ENCODE measurements at places on chromosomes 1 and 21. TPM values are rescaled to one million over a fixed set of nuclear protein-coding genes. Genes with fewer than 3 reads are reported as not detected.
A peak's percentile ranks its signal among the peaks of the same experiment; 100 is the strongest.

DNA sequence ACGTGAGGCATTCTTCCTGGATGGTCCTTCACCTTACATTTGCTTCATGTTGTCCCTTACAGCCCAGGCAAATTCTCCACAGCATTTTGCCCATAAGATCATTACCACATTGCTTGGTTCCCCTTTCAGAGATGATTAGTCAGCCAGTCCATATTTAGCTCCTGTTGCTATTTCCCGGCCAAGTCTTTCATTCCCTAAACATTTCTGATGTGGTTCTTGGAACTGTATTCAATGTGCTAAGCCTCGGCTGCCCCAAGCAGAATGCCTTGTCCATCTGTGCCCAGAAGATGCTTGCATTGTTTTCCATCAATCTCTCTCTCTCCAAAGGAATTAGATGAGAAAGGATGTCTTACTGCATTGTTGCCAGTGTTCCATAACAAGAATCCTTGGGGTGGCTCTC, 420.9 kb upstream of the CAMK1G start:
- no peak overlapping the region for H3K27ac ChIP-seq
- H3K36me3 ChIP-seq: no peaks in the 10 kb centered on the region
- H3K4me1 ChIP-seq: no peaks in the 10 kb centered on the region
- H3K27me3 ChIP-seq: no peaks in the 10 kb centered on the region
- no peak overlapping the region for H3K4me3 ChIP-seq
- DNase-seq: no peak

ADAMTS4 gene
- 1.4 TPM for total RNA-seq

DNA sequence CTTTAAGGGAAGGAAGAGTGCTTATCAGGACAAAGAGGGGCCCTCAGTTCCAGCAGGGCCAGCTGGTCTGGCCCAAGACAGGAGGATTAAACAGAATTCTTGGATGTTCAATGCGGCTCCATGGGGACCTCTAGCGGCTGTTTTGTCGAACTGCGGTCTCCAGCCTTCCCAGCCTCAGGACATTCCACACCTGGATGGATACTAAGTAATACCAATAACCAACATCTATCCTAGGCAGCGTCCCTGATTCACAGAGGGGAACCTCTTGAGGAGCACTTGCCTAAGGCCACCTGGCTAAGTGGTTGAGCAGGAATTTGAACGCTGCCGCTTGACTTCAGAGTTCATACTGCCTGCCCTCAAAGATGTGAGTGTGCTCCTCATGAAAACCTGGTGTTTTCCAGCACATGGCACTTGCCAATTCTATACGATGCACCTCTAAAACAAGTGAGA, 15.5 kb upstream of the CD247 start:
- no peak overlapping the region for H3K27ac ChIP-seq
- DNase-seq: peak; percentile 48
- no peak overlapping the region for H3K4me3 ChIP-seq
- no peaks in the 10 kb centered on the region for H3K36me3 ChIP-seq

DNA sequence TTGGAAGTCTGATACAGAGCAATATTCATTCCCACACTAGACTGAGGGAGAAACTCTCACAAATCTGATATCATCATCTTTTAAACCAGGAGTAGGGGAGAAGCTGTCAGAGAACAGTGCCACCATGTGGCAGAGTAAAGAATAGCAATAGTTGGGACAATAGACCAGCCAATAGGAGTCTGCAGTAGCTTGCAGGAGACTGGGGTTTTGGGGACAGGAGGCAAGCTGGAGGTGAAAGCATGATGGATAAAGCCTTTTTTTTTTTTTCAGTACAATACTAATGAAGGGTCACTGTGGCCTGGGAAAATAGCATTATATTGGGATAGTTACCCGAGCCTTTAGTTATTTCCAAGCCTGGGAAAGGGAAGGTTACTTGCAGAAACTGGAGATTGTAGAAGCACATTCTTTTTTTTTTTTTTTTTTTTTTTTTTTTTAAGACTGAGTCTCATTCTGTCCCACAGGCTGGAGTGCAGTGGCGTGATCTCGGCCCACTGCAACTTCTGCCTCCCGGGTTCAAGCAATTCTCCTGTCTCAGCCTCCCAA, 120.7 kb downstream of the S1PR1 start:
- H3K27ac ChIP-seq: no peak overlapping the region
- H3K27me3 ChIP-seq: no peaks in the 10 kb centered on the region
- H3K4me1 ChIP-seq: peaks cover 6% of the 10 kb centered on the region
- H3K4me3 ChIP-seq: no peak overlapping the region
- no peaks in the 10 kb centered on the region for H3K36me3 ChIP-seq
- DNase-seq: peak; percentile 37

DNA sequence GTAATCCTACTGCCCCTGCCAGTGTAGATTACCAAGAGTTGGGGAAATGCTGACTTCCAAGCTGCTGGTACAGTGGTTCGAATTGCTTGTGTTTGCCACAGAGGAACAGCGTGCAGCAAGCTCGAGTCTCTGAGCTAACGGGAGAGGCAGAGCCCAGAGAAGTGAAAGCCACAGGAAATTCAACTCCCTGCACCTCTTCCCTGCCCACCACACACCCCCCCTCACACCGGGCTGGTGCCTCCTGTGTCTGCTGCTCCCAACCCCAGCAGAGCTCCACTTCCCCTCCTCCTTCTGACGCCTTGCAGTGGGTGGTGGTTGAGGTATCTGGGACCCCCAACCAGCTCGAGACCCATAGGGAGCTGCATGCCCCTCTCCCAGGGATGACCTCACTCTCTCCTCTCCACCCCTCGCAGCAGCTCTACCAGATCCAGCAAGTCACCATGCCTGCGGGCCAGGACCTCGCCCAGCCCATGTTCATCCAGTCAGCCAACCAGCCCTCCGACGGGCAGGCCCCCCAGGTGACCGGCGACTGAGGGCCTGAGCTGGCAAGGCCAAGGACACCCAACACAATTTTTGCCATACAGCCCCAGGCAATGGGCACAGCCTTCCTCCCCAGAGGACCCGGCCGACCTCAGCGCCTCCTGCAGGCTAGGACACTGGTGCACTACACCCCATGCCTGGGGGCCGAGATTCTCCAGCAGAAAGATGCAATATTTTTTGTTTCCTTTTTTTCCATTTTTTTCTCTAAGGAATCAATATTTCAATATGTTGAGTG, 13.1 kb upstream of the KCNQ4 start:
- no peaks in the 10 kb centered on the region for H3K4me1 ChIP-seq
- no peak overlapping the region for H3K4me3 ChIP-seq
- no peak for DNase-seq
- H3K27ac ChIP-seq: no peak overlapping the region
- no peaks in the 10 kb centered on the region for H3K27me3 ChIP-seq
